ENCODE measurements at places on chromosomes 4 and X.

- DNase-seq: no peak
Measured at GRCh38 chr4:168995537-168996295, 14.3 kb downstream of the CBR4 start.

DNA sequence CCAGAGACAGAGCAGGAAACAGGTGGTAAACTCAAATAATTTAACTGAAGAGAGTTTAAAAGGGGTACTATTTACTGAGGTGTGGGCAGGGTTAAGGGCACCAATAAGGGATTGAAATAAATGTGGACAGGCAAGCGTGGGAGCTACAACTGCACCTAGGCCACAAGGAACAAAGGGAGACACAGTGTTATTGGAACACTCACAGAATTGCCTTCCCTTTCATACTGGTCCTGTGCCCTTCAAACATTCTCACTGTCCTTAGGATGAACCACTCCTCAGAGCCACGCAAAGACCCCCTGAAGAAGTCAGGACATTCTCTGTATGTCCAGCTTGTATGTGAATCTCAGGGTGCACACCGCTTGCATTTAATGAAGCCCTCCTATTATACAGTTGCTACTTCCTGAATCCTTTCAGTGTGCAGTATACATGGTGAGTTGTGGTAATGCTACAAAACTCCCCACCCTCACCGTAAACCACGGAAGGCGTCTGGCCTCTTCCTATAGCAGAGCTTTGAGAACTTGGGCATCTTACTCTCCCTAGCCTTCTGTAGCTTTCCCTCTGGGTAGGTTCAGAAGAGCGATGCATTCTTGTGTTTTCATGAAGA lies 9.6 kb upstream of the MRPL1 start:
- no peak for DNase-seq

DNA sequence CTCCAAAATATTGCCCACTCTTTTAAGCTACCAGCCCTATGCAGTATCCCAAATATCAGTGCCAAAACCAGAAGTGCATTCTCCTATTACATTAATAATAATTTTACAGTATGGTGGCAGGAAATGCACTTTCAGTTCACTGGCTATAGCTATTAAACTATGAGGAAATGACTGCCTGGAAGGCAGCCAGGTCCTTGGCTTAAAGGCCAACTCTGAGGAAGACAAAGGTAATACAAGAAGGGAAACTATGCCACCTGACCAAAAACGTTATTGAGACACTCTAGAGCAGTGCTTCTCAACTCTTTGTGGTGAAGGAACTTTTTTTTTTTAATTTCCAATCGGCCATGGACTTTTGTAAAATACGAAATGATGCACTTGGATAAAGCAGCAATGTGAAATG lies 133.6 kb upstream of the VAMP7 start:
- DNase-seq: no peak

- no peak for DNase-seq
Measured at GRCh38 chr4:7612311-7612897, 177.7 kb upstream of the PSAPL1 start.

GRCh38 chr4:19807505-19807904 lies 444.2 kb upstream of the SLIT2 start:
- no peak for DNase-seq

- no peak for DNase-seq
Measured at GRCh38 chrX:23504895-23505294, 162.4 kb upstream of the PRDX4 start.

- no peak for DNase-seq
Measured at GRCh38 chr4:30769093-30769492, 48.9 kb downstream of the PCDH7 start.

Data from HTR-8/SVneo (cell line).